ENCODE measurements at places on chromosomes 3 and 15. TPM values are rescaled to one million over a fixed set of nuclear protein-coding genes. Genes with fewer than 3 reads are reported as not detected.

DNA sequence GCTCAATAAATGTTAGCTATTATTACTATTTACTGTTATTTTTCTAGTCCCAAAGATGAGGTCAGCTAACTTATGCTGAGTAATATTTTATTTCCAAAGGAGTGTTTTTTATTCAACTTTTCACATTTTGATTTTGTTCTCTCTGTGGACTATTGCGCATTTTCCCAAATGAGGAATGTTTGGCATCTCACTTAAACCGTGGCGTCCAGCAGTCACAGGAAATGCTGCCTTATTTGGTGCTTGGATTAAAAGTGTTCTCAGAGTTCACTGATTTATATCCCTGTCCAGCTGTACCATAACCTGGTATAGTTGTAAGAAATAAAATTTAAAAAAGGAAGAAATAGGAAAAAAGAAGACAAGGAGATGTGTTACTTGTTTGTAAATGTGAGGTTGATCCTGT lies 166.8 kb downstream of the THSD4 start:
- peak; percentile 70 for DNase-seq

- no peak for DNase-seq
Observed at GRCh38 chr15:90877996-90878395, 6.3 kb upstream of the FES start.

The LRRC31 gene
- not detected for total RNA-seq

GRCh38 chr15:47542312-47542989 lies 174.9 kb upstream of the SEMA6D start:
- no peak for DNase-seq

GRCh38 chr3:112653209-112653871 lies 12.4 kb upstream of the CCDC80 start:
- DNase-seq, result peak; percentile 98

DNA sequence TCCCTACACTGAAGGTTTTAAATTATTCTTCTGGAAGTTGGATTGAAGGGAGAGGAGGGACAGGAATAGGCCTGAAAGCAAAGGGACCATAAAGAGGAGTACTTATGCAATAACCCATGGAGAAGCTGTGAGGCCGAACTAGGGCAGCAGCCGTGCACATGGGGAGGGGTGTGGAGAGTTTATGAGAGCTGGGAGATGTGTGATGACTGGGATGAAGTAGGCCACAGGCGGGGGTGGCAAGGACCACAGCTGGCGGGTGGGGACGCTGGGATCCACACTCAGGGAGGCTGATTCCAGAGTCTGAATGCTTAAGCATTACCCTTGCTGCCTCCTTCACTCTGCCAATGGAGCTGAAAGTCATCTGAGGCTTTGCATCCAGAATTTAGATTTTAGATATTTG lies 123.8 kb downstream of the ARNT2 start:
- no peak for DNase-seq

GRCh38 chr3:42773409-42773751 lies 327 bp upstream of the CCDC13 start:
- DNase-seq, result no peak

DNA sequence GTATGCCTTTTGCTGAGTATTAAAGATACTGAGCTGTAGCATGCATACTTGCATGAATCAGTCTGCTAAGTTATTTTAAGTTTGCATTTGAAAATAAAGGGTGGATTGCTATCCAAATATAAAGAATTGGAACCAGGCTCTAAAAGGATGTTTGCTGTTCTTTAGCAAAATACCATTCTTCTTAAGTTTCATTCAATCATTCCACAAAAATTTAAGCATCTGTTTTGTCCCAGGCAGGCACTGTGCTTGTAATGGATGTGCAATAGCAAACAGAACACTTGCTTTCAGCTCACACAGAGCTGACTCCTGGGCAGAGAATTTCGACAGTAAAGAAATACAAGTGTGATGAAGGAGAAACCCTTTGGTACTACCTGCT lies 151.1 kb downstream of the PGPEP1L start:
- peak; percentile 96 for DNase-seq

DNA sequence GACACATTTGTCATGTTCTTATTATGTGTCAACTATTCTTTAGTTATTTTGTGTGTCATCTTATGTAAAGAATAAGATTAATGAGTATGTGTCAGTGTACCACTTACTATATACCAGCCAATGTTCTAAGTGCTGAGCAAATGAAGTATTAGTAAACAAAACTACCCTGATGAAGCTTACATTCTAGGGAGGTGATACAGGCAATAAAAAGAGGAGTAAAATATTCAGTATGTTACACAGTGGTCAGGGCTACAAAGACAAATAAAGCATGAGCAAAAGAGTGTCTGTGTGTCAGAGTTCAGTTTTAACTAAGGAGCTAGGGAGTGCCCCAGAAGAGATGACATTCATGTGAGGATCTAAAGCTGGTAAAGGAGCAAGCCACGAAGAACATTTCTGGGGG lies 79.1 kb downstream of the TRPC1 start:
- no peak for DNase-seq

DNA sequence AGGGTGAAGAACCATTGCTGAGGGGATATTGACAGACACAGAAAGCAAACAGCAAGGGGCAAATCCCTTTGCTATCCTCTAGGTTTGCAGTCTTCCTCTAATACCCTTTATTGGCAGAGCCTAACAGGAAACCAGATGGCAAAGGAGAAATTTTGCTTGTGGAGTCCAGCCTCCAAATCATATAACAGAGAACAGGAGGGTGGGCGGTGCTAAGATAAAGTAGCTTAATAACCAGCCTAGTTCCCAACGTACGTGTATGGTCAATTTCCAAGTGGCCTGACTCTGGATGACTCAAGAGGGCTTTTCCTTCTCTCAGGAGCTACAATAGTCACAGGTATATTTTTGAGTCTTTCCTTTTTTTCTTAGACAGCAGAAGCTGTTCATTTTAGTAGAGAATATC lies 404.5 kb downstream of the PDCD6IP start:
- no peak for DNase-seq

DNA sequence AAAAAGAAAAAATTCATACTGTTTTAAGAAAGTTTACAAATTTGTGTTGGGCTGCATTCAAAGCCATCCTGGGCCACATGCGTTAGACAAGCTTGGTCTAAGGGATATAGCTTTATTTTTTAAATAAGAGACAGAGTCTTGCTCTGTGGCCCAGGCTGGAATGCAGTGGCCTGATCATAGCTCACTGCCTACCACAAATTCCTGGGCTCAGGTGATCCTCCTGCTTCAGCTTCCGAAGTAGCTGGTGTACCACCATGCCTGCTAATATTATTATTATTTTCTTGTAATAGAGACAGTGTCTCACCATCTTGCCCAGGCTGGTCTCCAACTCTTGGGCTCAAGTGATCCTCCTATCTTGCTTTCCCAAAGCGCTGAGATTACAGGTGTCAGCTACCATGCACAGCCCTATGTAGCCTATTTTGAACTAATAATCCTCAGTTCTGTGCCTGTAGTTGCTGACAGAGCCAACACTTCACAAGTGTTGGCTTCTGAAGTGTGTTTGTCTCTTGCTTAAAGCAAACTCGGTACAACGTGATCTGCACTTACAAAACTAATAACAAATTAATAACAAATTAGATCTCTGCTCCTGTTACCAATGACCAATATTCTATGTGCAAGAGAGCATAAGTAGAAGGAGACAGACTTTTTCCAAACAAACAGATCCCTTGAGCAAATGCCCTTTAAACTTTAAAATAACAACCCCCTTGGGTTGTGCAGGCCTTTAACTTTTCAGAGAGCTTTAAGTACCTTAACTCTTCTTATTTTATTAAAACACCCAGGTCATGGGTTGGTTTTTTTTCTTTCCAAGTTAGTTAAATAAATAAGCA lies 135.2 kb downstream of the VGLL4 start:
- DNase-seq, result no peak

The GHRL gene
- total RNA-seq, result not detected

DNA sequence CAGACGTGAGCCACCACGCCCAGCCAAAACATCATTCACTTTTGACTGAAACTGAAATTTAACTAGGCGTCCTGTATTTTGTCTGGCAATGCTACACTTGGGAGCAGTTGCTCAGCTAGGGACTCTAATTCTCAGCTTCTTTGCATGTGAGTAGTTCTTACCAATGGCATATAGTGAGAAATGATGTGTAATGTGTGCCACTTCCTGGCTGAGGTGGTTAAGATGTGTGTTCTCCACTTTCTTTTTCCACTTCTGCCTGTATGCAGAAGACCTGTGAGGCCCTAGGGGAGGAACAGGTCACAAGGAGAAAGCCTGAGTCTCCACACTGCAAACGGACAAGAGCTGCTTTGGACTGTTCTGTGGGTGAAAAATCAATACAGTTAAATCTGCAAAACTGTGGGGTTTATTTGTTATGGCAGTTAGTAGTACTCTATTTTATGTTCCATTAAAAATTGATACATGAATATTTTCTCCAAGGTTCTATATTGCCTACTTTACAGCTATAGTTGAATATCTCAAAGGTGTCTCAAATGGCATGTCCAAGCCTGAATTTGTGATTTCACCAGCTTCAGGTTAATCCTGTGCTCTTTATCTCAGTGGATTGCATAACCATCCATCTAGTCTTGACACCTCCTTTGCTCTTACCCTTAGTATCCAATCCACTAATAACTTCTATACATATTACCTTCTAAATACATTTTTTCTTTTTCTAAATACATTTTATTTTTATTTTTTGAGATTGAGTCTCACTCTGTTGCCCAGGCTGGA lies 59.3 kb downstream of the NR1D2 start:
- no peak for DNase-seq

- no peak for DNase-seq
Observed at GRCh38 chr3:128505771-128506170, 12.8 kb upstream of the GATA2 start.

The ZNF774 gene
- 1.1 TPM for total RNA-seq

DNA sequence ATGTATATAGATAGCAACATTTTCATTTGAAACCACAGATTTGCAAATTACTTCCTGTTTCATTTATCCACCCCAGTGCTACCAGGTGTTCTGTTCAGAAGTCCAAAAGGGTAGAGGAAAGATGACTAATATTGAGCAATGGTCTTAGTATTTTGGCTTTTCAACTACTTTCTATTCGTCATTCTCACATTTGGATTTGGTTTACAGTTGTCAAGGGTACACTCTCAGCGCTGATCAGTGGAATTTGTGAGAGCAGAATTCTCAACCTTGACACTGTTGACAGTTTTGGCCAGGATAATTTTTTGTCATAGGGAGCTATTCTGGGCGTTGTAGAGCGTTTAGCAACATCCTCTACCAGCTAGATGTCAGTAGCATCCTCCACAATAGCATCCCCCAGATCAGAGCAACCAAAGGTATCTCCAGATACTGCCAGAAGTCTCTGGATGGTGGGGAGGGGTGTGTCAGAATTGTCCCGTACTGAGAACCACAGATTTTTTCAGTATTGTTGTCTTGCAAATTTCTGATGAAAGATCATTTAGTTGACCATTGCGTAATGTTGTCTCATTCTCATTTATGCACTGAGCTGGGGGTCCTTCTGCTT lies 4.2 kb downstream of the HMCES start:
- DNase-seq, result peak; percentile 47

- DNase-seq, result no peak
Observed at GRCh38 chr3:140508550-140508949, 169.3 kb upstream of the TRIM42 start.

The TAGLN3 gene
- total RNA-seq, result 3.2 TPM

GRCh38 chr15:73212424-73212823 lies 156.3 kb downstream of the HCN4 start:
- DNase-seq, result peak; percentile 57

The PP2D1 gene
- total RNA-seq, result not detected

DNA sequence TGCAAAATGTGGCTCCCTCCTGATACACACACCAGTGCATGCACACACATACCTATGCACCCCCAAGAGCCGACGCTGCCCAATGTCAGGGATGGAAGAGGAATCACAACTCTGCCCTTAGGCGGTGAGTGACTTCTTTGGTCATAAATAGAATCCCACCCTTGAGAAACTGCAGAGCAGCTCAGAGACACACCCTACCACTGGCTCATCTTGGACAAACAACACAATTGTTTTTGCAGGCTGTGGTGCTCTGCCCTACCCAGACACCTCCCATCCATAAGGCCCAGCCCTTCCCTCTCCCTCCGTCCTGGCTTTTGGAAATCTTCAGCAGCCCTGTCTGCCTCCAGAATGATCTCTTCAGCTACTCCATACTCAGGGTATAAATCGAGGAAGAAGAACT lies 73.8 kb upstream of the HRH1 start:
- no peak for DNase-seq

DNA sequence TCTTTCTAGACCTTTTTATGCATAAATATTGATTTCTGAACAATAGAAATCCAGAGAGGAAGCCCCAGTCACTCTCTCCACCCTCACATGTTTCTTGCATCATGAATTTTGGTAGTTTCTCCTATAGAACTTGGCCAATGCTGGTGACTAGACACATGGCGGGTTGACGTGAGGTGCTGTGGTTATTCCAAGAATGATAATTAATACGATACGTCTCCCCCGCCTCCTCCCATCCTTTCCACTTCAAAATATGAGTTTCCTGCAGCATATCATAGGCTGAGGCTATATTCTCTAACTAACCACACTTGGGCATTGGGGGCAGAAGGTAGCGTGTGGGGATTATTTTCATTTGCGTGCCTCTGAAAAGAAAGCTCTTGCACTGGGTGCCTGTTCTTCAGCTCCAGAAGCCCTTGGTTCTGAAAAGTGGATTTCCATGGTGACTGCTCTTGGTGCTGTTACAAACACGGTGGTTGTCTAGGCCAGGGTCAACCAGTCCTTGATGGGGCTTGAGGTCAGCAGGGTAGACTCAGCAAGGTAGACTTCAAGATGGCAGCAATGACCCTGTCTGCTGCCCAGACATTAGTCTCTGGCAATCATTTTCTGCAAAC lies 5.3 kb downstream of the TNFSF10 start:
- no peak for DNase-seq

DNA sequence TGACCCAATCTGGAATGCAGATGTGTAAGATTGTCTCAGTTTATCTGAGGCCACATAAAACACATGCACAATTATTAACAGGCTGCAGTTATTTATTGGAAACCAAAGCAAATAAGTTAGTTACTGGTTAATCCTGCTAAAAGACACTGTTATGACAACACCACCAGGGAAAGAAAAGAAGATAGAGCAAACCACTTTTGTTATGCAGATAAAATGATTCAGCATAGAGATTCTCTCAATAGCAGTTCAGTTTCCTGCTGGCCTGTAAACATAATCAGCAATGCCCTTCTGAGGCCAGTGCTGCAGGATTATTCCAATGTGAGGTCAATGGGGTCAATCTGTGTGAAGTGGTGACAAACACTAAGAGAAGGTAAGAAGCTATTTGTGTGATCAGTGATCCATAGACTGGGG lies 244.4 kb downstream of the ZBTB20 start:
- DNase-seq, result peak; percentile 4

DNA sequence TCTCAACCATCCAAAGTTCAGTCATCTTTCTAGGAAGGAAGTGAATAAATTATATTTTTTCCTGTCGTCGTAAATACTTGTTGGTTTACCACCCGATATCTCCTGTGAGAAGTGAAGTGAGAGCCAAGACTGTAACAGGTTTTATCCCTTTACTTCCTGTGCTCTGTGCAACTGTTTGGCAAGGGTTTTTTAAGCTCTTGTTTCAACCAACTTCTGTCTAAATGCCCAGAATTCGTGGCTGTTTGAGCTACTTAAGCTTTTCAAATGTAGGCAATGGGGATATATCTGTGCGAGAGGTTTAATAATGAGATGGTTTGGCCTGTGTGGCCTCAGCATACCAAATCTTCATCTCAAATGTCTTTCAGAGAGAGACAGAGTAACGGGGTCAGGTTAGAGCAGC lies 134.7 kb downstream of the LRTM1 start:
- DNase-seq, result no peak

- DNase-seq, result no peak
Observed at GRCh38 chr3:87309601-87310000, 33.2 kb upstream of the POU1F1 start.
